ENCODE measurements at places on chromosomes 11 and 22. TPM values are rescaled to one million over a fixed set of nuclear protein-coding genes. Genes with fewer than 3 reads are reported as not detected.

DDI1 gene
- total RNA-seq = not detected

TSSK2 gene
- total RNA-seq = not detected

DNA sequence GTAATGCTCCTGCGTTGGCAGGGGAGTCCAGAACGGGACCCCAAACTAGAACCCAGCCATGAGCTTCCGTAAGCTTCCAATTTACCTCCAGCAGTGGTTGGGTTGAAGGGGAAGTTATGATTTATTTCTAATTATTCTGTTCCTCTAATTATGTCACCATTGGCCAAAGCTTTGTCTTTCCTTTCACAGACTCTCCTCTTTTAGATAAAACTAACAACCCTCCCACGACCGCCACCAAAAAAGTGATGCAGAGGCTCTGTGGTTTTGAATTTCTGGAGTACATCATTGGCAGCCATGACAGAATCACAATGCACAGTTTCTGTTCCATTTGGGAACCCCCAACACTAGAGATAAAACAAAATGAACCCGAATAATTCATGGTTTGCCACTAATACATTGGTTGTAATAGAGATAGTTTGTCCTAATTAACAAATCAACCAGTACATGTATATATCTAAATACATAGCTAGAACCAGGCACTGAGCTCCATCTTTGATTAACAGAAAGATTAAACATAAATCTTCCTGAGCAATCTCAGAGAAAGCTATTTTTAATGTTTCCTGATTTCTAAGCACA lies 64.3 kb downstream of the ETS1 start:
- DNase-seq = no peak

DNA sequence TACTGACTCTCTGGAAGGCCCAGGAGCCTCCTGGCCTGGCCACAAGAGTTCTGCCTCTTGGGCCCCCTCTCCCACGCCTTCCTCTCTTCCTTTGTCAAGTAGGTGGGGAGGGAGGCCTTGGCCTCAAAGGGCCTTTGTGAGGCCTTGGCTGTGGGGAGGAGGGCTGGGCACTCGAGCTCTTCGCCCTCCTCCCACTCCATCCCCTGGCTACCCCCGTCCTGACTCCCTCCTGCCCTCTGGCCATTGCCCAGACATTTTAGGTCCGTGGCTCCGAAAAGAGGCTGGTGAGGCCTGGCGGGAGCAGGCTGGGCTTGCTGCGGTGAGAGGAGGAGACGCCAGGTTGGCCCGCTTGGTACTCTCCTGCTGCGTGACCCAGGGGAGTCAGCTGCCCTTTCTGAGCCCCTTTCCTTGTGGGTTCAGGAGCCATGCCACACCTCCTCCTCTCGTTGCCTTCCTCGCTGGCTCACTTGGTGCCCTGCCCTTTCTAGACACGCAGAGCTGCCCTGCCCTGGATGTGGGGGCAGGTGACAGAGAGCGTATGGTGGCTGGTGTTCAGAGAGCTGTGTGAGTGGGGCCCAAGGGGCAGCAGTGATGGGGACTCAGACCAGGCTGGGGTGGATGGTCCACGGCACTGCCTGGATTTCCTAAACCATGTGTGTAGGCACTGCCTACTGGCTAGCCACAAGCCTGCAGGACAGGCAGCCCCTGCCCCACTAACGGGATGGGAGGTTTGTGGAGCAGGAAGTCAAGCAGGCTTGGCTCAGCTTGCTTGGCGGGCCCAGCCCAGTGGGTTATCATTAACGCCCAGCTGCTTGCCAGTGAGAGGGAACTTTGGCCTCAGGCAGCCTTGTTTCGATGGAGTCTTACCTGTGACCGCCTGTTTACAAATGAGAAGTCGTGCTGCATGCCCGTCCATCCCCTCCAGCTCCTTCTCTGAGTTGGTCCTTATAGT lies 15.8 kb upstream of the OMP start:
- DNase-seq = no peak

- no peak for DNase-seq
These were observed 631.5 kb downstream of the METTL15 start for GRCh38 chr11:28739489-28740280.

DNA sequence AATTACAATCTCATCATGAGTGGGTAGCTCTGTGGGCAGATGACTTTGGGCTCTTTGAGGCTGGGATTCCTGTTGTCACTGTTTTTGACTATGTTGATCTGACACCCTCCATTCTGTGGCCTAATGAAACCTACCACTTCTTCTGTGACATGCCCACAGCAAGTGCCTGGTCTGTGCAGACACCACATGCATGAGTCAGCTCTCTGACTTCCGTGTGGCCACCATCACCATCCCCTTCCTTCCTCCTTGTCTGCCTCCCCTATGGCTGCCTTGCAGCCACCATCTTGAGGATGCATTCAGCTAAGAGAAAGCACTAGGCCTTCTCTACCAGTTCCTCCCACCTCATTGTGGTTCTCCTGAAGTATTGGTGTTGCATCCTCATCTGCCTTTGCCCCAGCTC lies 15.3 kb upstream of the OR10V1 start:
- no peak for DNase-seq

GRCh38 chr11:95898782-95899181 lies 25.1 kb downstream of the MTMR2 start:
- DNase-seq = no peak

- no peak for DNase-seq
These were observed 19.2 kb upstream of the PPARA start for GRCh38 chr22:46131151-46131587.

SLN gene
- total RNA-seq = 4.9 TPM

OR2AG2 gene
- 0.27 TPM for total RNA-seq

DNA sequence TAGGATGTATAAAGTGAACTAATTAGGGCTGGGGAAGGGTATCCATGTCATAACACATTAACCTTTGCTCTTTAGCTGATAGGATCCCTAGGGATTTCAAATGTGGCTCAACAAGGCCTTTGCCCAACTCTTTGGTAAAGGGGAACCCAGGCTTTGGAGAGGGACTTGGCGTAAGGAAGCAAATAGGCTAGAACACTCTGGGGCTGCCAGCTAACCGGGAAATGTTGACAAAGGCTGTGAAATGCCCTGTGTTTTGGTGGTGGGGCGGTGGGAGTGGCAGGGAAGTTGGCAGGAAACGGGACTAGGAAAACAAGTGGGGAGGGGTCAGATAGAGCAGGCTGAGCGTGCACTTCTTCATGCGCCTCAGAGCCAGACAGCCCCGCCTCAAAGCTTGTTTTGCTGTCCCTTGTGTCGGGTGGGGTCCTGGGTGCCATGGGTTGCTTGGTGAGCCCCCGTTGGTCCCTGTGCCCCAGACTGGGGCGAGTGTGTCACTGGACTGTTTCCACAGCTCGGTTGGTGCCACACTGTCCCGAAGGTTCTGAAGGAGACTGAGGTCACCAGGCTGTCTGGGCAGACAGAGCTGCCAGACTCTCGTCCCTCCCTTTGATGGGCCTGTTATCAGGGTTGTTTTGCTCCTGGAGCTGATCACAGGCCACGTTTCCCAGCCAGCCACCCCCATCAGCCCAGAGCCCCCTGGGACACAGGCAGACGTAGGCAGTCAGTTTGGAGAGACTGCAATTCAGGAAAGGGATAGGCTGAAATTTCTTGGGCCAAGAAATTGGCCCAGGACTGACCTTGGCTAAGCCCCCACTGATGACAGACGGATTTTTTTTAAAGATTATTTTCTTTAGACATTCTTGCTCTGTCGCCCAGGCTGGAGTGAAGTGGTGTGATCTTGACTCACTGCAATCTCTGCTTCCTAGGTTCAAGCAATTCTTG lies 19.6 kb downstream of the KCTD21 start:
- DNase-seq = peak; percentile 83

DNA sequence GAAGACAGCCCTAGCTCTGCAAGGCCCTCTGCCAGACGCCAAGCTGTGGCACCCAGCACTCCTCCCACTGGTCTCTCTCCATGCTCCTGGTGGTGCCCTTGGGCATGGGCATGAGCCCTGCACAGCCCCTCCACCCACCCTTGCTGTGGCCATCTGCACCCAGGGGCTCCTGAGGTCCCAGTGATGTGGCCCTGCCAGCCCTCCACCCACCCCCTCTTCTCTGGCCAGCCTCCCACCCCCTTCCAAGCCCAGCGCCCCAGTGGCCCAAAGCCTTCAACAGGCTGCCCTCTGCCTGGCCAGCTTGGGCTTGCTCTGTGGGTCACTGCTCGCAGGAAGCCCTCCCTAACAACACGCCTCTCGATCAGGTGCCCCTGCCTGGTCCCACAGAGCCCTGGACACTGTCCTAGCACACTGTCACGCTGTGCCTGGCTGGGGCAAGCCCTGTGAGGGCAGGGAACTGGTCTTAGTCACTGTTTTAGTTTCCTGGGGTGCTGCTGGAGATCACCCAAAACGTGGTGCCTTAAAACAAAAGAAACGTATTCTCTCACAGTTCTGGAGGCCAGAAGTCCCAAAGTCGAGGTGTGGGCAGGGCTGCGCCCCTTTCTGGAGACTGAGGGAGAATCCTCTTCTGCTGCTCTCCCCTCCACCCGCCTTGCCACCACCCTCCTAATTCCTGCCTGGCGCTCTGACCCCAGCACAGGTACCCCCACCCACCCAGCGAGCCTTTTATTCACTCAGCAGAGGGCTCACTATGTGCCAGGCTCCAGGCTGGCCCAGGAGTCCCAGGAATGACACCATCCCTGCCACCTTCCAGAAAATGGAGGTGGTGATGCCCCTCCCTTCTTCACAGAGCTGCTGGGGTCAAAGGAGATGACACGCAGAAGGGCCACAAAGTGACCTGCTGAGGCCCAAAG lies 14.7 kb downstream of the SULT4A1 start:
- no peak for DNase-seq

KRTAP5-11 gene
- not detected for total RNA-seq

DNA sequence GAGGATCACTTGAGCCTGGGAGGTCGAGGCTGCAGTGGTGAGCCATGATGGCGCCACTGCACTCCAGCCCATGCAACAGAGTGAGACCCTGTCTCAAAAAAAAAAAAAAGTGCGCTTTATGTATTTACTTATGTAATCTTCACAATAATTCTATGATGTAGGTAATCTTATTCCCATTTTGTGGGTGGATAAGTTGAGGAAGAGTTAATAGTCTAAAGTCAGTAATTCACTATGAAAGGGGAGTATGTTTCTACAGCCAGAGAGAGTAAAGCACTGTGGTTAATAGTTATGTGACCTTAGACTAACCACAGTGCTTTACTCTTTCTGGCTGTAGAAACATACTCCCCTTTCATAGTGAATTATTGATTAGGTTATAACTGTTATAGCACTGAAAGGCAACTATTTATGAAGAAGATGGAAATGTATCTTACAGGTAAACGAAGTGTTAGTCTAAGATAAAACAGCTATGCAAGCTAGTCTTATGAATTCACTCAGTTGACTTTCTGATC lies 11.9 kb downstream of the CTR9 start:
- no peak for DNase-seq

DNA sequence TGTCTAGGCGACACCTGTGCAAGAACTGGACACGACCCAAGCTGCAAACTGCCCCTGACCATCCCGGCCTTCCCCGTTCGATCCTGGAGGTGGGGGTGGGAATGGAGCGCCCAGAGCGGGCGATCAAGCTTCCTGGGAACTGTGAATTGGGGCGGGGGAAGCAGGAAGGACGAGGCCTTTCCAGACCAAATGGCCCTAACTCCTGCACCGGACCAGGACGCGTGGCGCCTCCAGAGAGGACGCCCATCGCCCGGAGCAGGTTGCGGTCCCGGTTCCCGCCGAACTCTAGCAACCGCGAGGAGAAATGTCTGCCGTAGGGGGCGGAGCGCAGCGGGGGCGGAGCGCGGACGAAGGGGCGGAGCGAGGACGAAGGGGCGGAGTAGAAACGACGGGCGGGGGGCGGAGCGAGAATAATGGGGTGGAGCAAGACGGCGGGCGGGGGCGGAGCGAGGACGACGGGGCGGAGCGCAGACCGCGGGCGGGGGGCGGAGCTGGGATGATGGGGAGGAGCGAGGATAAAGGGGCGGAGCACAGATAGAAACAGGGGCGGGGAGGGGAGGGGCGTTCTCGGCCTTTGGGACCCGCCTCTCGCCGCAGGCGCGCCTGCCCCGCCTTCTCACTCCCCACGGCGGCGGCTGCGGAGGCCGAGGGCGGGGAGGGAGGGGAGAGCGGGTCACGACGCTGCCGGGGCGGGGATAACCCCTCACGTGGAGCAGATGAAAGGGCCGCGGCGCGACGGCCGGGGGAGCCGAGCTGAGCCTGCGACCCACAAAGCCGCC lies at the start of gene ZNRF3:
Gene ZNRF3, plus strand, starts transcription at position 695 of the 779 bp plus-strand sequence. CDS start 195 bp downstream, outside the sequence.
- peak; percentile 72 for DNase-seq

- peak; percentile 31 for DNase-seq
These were observed 22.3 kb upstream of the TESMIN start for GRCh38 chr11:68773521-68774193.

DNA sequence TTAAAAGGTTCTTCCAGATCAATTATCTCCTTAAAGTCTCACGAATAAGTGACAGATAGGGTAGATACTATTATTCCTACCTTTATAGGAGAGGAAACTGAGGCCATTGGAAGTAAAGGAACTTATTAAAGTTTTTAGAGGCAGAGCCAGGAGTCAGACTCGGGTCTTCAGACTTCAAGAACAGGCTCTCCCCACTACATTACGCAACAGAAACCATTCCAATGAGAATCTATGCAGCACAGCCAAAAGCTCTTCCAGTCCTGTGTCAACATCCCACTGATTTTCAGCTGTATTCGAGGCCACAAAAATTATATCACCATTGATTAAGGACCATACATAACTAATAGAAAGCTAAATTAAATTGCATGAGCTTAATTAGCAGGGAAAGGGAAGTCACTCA lies 77.4 kb downstream of the RELT start:
- no peak for DNase-seq

LDHAL6A gene
- not detected for total RNA-seq

GRCh38 chr11:109986488-109986887 lies 106.7 kb upstream of the ZC3H12C start:
- no peak for DNase-seq

GRCh38 chr11:128585498-128586238 lies 1.7 kb downstream of the ETS1 start:
- DNase-seq = no peak

ARHGAP8 gene
- 1.3 TPM for total RNA-seq

CCDC157 gene
- 2.9 TPM for total RNA-seq

DNA sequence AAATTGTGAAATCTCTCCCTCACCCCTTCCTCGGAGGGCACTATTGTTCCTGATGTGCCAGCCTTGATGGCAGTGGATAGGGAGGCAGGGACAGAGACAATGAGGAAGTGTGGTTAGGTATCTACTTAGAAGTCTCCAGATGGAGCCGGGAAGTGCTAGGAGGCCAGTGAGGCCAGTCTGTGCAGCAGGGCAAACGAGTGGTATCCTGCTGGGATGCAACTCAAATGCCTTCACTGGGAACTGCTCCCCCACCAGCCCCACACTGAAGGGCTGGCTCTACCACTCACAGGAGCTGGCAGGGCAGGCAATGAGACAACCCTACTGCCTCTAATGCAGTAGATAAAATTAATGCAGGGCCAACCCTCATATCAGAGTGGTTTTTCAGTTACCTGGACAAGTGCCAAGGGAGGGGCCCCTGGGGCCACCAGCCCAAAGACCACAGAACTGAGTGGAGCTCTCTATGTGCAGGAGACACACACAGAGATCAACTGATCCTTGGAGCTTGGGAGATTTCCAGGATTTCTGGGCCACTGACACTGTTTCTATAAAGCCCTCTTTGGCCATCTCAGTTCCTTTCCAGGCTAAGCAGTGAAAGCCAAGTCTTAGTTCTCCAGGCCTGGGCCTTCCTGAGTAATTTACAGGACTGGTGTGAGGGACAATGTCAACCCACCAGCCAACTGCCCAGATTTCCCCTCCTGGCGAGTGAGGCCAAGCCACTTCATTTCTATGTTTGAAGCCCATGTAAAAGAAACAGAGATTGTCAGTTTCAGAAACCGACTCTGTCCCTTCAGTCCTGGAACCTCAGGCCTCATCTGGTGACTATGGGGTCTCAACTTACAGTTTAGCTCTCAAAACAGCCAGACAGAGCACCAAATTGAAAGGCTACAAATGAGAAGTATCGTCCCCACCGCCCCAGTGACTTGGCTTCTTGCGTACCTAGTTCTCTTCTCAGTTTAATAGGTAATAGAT lies 4.1 kb downstream of the MIF start:
- no peak for DNase-seq

EEF1G gene
- 1,298 TPM for total RNA-seq
